ENCODE measurements at places on chromosomes 4 and X.

GRCh38 chrX:46587158-46587557 lies 13.6 kb downstream of the CHST7 start:
- peak; percentile 10 for DNase-seq

- no peak for DNase-seq
Measured at GRCh38 chr4:56803471-56803870, 18.0 kb downstream of the SPINK2 start.

DNA sequence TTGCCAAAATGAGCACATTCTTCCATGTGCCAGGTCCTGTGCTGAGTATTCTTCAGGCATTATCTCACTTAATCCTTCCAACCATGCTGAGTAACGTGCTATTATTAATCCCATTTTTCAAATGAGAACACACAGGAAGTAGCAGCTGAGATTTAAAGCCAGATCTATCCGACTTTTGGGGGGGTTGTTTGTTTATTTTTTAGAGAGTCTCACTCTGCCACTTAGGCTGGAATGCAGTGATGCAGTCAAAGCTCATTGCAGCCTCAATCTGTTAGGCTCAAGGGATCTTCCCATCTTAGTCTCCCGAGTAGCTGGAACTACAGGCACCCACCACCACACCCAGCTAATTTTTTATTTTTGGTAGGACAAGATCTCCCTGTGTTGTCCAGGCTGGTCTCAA lies 55.5 kb upstream of the TRIM2 start:
- no peak for DNase-seq

DNA sequence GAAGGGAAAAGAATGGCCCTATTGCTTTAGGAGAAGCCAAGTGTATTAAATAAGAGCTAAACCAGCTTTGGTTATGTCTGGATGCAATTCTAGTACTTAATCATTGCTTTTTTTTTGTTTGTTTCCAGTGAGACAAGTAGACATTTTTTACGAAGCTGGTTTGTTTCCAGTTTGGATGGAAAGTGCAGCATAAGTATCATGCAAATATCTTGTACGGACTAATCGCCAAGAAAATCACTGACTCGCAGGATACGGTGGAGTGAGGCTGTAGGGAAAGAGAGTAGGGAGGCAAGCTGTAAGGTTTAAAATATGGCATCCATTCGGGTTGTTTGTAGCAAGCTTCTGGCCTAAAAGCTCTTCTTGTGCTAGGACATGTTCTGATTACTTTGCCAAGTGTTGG lies 64.8 kb downstream of the HPGD start:
- no peak for DNase-seq

DNA sequence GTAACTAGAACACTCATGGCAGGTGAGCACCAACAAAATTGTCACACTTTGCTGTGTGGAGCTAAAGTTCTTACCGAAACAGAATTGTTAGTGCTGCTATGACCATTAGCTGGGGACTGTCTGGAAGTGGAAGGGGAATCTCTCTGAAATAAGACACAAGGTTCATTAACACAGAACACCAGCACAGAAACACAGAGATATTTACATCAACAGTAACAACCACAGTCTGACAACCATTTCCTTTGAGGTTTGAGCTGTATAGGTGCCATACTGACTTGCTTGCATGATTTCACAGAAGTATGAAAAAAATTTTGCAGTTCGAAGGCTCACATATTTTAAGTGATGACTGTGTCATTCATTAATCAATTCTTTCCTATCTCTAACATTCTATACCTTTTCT lies 109.8 kb downstream of the NYX start:
- DNase-seq = no peak

DNA sequence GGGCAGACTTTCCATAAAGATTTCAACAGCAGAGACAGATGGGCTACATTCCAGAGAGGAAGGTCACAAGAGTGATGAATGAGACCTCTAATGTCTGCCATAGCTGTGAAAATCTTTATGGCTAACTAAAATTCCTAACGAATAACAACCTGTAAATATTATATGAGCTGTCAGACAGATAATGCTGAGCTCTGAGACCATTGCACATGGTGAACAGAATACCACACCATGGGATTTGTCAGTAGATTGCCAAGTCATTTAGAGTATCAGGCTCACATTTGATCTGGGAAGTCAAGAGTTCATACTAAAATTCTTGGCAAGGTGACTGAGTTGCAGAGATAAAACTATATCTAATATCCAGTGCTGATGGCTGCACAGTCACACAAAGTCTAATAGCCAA lies 259.2 kb upstream of the FTHL17 start:
- DNase-seq = no peak
